Stimulated activated naive CD4-positive, alpha-beta T cell treated with Interleukin-2 at 50 U/mL for 16 hours (primary cell): ENCODE measurements at places on chromosomes 11 and 22.
A peak's percentile ranks its signal among the peaks of the same experiment; 100 is the strongest.

GRCh38 chr11:120768949-120769348 is 255.0 kb upstream of the TBCEL start:
- DNase-seq = no peak

DNA sequence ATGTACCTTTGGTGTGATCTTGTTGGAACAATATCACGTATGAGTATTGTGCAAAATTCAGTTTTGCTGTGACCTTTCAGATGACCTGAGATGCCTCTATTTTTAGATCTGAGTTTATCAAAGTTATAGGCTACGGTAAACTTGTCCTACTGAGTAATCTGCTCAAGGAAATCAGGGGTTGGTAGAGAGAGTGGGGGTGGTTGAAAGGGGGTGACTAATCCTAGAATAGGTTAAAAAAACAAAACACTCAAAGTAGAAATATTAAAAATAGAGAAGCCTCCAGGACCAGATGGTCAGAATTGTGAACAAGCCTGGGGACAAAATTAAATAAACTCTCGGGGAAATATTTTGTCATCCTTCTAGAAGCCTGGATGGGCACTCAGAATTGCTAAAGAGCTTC is 59.9 kb upstream of the C11orf87 start:
- no peak for DNase-seq

- DNase-seq = no peak
Measured at GRCh38 chr22:42915980-42916765, 59.1 kb upstream of the ARFGAP3 start.

- DNase-seq = no peak
Measured at GRCh38 chr11:103623933-103624332, 412.5 kb upstream of the DDI1 start.

GRCh38 chr11:29300420-29300819 is 716.4 kb downstream of the KCNA4 start:
- DNase-seq = no peak

- no peak for DNase-seq
Measured at GRCh38 chr11:134987223-134987768, 575.3 kb upstream of the B3GAT1 start.

DNA sequence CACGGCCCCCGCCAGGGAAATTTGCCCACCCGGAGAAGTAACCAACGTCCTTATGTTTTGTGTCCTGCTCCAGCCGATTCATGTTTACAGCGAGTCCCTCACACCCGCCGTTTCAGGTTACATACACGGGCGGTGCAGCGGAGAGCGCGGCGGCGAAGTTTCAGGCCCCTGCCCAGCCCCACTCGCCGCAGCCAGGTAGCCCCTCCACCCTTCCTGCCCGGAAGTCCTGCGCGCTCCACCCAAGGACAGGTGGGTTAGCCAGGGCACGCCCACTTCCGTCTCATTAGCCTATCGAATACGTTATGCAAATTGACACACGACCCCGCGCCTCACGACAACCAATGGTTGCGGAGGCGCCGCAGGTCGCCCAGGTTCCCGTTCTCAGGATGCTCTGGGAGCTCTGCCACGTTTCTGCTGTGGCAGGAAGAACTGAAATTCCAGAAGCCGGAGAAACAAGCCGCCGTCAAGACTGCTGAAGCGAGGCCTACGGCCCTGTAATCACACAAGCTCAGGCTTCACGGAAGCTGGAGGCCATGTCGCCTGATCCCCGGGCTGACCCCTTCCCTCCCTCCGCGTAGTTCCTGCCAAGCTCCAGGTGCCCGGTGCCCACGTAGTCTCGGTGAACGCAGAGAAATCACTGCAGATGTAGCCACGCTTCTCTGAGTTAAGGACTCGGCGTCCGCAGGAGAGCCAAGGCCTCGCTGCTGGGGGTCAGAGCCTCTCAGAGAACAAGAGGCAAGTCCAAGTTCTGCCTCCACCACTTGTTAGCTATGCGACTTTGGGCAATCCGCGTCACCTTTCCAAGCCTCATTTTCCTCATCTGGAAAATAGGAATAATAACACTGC is 22.4 kb upstream of the MYH9 start:
- DNase-seq = peak; percentile 54

DNA sequence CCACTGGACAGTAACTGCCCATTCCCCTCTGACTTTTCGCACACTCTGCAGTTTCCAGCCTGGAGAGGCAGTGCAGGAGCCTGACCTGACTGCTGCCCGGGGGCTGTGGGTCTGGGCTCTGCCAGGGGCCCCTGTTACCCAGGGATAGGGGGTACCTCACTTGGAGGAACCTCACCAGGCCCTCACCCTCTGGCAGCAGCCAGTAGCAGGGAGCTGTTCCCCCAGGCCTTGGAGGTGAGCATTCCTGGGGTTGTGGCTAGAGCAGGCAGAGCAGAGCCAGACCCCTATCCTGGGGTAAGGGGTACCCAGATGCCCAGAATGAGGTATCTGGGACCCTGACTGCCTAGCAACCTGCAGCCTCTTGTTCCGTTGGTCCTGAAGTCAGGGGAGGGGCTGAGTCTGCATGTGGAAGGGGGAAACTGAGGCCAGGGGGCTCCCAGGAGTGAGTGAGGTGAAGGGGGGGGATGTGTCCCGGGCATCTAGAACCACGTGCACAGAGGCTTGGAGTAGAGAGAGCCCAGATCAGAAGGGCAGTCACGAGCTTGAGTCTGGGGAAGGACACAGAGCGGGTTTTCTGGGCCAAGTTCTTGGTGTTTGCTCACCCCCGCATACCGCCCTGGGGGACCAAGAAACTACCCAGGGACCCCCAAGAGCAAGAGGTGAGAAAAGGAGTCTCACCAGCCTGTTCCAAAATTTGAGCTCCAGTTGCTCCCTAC is 43.9 kb upstream of the ACCSL start:
- DNase-seq = no peak

GRCh38 chr22:49080631-49081030 is 747.0 kb downstream of the BRD1 start:
- no peak for DNase-seq

DNA sequence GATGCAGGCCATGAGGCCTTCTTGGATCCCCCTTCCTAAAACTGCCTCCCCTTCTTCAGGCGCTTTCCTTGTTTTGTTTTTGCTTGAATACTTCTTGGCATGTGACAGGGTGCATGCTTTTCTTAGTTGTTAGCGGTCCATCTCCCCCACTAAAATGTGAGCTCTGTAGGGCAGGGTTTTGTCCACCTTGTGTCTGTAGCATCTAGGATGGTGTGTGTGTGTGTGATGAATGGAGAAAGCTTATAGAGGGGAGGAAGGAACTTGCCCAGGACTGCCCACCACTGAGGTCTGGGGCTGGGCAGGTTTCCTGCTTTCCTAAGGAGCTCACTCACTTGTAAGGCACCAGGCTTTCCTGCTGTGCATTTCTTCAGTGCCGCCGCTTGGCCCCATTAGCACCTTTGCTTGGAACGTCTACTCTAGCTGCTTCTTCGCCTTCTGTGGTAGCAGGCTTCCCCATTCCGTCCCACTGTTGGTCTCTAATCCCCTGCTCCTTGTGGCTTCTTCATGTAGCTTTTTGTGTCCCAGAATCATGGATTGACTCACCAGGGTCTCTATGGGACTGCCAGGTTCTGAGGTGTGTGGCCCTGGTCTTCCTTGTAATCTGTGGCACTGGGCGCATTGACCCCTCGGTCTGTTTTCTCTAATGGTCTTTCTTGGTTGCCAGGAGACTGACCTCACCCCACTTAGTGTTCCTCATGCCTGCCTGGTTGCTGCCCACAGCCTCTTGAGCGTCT is 3.3 kb downstream of the DGCR8 start:
- DNase-seq = no peak
